ENCODE measurements at places on chromosomes 12 and 14.
A peak's percentile ranks its signal among the peaks of the same experiment; 100 is the strongest.

GRCh38 chr12:6360080-6360571 is 15.2 kb downstream of the SCNN1A start:
- no peak for DNase-seq

GRCh38 chr14:90560991-90561390 is 164.2 kb downstream of the CALM1 start:
- no peak for DNase-seq

GRCh38 chr12:116381744-116382685 is 104.5 kb upstream of the MED13L start:
- peak; percentile 48 for DNase-seq

- no peak for DNase-seq
Measured at GRCh38 chr12:47964106-47964728, 821 bp downstream of the TMEM106C start.

Measured in COLO829 (cell line).